Neural crest cell (in vitro differentiated cells): ENCODE measurements at places on chromosomes 16 and 17. TPM values are rescaled to one million over a fixed set of nuclear protein-coding genes. Genes with fewer than 3 reads are reported as not detected.

Gene KIAA0753
- 42.3 and 44.1 TPM in 2 replicates for total RNA-seq

Gene DHX38
- total RNA-seq: 84.0 and 86.0 TPM in 2 replicates

Gene CACNA1G
- 1.1 TPM in 2 replicates for total RNA-seq

Gene SLC5A10
- not detected in 2 replicates for total RNA-seq

Gene MNT
- 24.7 and 26.9 TPM in 2 replicates for total RNA-seq

Gene ACE
- 0.42 and 0.61 TPM in 2 replicates for total RNA-seq

Gene TNK1
- 0.21 and 0.43 TPM in 2 replicates for total RNA-seq

Gene SUPT6H
- 70.0 and 72.2 TPM in 2 replicates for total RNA-seq

Gene CCL2
- total RNA-seq: 3.5 and 3.9 TPM in 2 replicates

Gene FN3K
- total RNA-seq: 21.7 and 23.8 TPM in 2 replicates

Gene SCN4A
- total RNA-seq: 1.6 and 1.9 TPM in 2 replicates

DNA sequence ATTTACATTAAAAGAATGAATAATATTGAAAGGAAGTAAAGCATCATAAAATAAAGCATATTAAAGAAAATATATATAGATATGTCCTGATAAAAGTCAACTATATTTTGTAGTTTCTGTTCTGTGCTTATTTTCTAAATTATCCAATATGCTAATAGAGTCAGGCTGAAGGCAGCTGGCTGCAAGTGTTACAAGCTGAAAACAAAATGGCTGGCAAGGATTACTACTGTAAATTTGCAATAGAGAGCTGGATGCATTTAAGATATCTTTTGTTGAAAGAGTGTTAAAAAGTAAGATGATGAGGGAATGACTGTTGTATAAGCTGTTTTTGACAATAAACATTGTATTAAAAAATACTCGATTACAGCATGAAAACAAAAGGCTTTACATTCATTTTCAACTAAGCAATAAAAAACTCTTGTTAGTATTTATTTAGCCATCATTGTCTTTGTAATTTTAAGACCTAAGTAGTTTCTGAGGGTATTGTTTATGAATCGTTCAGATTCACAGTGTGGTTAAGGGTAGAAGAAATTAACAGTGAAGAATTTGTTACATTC is 76.3 kb downstream of the TANC2 start:
- no peak overlapping the region for H3K4me3 ChIP-seq
- no peaks in the 10 kb centered on the region for H3K36me3 ChIP-seq
- H3K4me1 ChIP-seq: peaks cover 3% of the 10 kb centered on the region
- H3K27me3 ChIP-seq: no peaks in the 10 kb centered on the region

DNA sequence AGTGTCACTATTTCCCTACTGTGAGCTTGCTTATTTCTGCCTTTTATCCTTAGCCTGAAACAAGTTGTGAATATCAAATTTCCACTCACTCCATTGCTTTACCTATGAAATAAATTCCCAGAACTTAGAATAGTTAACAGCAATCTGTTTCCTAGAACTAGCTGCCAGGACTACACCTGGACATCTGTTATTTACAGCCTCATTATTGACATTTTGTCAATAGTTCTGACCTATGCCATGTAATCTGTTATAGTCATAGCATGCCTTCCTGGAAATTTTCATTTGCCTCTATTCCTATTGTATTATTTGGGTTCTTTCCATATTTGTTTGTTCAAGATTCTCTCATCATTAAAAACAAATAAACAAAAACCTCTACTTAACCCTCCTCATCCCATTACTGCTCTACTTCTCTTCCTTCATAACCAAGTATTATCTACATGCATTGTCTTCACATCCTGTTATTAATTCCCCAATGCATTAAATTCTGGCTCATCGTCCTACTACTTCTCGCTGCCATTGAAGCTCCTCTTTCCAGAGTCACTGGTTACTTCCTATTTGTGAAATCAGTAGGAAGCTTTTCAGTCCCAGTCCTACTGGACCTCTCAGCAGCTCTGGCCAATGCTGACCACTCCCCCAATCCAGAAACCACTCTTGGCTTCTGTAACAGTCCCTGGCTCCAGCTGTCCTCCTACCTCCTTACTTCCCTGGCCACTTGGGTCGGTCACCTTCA is 55.3 kb downstream of the PIGL start:
- H3K36me3 ChIP-seq: peaks cover 15% of the 10 kb centered on the region
- no peaks in the 10 kb centered on the region for H3K4me1 ChIP-seq
- no peaks in the 10 kb centered on the region for H3K27me3 ChIP-seq
- no peak overlapping the region for H3K27ac ChIP-seq
- no peak overlapping the region for H3K4me3 ChIP-seq

GRCh38 chr17:7060165-7060891 is 16.4 kb upstream of the SLC16A11 start:
- H3K27me3 ChIP-seq: no peaks in the 10 kb centered on the region
- DNase-seq: no peak
- no peak overlapping the region for H3K4me3 ChIP-seq
- H3K27ac ChIP-seq: no peak overlapping the region
- H3K36me3 ChIP-seq: no peaks in the 10 kb centered on the region

DNA sequence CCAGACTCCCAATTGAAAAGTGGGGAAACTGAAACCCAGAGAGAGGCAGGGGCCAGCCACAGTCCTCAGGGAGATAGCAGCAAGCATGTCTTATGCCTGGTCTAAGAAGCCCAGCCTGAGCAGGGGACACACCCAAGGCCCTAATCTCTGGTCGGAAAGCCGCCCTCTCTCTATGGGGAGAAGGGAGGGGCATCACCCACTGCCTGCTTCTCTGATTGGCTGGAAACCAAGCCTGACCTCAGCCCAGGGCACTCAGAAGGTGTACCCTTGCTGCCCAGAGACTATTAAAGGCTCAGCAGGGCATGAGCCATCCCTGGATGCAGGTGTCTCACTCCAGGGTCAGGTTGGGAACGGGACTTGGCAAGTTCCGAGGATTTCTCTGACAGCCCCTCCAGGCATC is 5.7 kb upstream of the KRT13 start:
- H3K4me3 ChIP-seq: no peak overlapping the region
- no peak overlapping the region for H3K27ac ChIP-seq
- no peaks in the 10 kb centered on the region for H3K27me3 ChIP-seq
- peaks cover 6% of the 10 kb centered on the region for H3K4me1 ChIP-seq
- H3K36me3 ChIP-seq: no peaks in the 10 kb centered on the region

- peaks cover 17% of the 10 kb centered on the region for H3K36me3 ChIP-seq
- H3K27ac ChIP-seq: no peak overlapping the region
- peak overlapping the region; percentile 13 for H3K4me3 ChIP-seq
These were observed 229.6 kb upstream of the TNRC6C start for GRCh38 chr17:77728871-77729270.

DNA sequence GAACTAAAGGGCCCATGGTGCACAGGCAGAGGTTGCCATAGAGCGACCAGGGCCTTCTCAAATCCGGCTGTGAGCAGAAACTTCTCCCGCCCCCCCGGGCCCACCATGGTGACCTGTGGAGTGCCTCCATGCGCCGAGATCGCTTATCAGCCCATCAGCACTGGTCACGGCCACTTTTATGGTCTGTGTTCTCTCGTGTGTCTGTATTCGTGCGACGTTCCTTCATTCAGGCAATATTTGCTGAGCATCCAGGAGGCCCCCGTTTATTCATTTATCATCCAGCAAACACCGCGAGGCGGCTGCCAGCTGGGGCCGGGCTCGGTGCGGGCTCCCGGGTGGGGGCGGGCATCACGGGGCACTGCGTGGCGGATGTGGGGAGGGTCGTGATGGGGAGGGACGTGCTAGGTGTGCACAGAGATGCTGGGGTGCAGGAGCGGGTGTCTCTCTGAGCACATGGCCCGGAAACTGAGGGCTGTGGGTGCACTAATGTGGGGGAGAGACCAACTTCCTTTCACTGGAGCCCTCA is 88.0 kb upstream of the CBX4 start:
- H3K4me1 ChIP-seq: peaks cover 20% of the 10 kb centered on the region
- peaks cover under 1% of the 10 kb centered on the region for H3K36me3 ChIP-seq
- DNase-seq: no peak
- peaks cover 34% of the 10 kb centered on the region for H3K27me3 ChIP-seq
- H3K27ac ChIP-seq: no peak overlapping the region

DNA sequence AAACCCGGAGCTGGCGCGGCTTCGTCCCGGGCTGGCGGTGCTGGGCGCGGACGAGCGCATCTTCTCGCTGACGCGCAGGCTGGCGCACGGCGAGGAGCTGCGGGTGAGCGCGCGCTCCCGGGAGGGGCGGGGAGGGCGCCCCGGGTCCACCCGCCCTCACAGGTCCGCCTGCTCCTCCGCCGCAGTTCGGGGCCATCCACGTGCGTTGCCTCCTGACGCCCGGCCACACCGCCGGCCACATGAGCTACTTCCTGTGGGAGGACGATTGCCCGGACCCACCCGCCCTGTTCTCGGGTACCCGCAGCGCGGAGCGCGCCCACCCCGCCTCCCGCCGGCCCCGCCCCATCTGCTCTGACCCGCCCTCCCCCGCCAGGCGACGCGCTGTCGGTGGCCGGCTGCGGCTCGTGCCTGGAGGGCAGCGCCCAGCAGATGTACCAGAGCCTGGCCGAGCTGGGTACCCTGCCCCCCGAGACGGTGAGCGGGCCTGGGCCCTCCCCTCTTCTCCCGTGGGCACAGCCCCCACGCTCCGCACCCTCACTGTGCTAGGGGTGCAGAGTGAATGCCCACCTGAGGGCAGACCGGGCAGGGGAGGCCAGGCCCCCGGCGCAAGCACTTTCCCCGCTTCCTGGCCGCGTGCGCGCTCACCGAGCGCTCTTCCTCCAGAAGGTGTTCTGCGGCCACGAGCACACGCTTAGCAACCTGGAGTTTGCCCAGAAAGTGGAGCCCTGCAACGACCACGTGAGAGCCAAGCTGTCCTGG is 1.4 kb downstream of the HAGHL start:
- H3K4me1 ChIP-seq: no peaks in the 10 kb centered on the region
- H3K36me3 ChIP-seq: no peaks in the 10 kb centered on the region
- no peak for DNase-seq
- no peak overlapping the region for H3K27ac ChIP-seq
- H3K4me3 ChIP-seq: peak overlapping the region; percentile 59

DNA sequence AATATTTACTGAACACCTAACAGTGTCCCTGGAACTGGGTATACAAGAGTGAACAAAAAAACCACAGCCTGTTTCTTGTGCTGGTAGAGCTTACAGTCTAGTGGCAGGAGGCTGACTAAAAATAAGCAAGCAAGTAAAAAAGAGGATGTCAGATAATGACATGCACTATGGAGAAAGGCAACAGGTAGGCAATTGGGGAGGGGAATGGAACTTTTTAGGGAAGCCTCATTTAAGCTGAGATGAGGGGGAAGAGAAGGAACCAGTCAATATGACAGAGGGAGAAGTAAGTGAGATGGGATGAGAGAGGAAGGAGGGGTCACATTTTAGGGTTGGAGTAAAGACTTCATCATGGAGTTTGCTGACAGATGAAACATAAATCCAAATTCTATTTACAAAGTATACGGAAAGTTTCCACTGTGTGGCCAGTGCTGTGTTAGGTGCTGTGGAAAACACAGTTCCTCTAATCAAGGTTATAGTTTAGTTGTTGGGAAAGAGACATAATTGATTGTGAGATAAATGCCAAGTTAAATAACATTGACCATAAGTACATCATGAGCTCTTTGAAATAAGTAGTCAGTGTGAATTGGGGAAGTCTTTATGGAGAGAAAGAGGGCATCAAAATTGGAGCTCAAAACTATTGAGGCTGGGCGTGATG is 251.4 kb downstream of the FTO start:
- no peaks in the 10 kb centered on the region for H3K27me3 ChIP-seq
- DNase-seq: no peak
- peaks cover 5% of the 10 kb centered on the region for H3K4me1 ChIP-seq
- no peak overlapping the region for H3K4me3 ChIP-seq

GRCh38 chr16:71467810-71468209 is 5.8 kb upstream of the ZNF23 start:
- H3K36me3 ChIP-seq: no peaks in the 10 kb centered on the region
- H3K4me3 ChIP-seq: no peak overlapping the region
- H3K27ac ChIP-seq: no peak overlapping the region
- DNase-seq: peak; percentile 36
- no peaks in the 10 kb centered on the region for H3K27me3 ChIP-seq

DNA sequence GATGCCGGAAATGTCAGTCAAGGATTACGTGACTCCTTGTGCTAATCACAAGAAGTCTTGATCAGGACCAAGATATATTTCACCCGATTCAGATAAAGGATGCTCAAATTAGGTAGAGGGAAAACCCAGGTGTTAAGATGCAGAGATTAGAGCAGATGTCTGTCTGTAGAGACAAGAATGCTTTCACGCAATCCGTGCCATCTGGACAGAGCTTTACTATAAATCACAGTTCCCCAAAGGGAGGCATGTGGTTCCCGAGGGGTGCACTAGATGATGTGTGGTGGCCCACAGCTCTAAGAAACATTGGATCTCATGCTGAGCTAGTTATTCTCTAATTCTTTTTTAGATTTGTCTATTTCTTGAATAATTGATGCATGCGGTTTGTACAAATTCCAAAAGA is 9.8 kb upstream of the MAP3K14 start:
- DNase-seq: no peak
- H3K27ac ChIP-seq: no peak overlapping the region
- H3K4me1 ChIP-seq: no peaks in the 10 kb centered on the region
- H3K36me3 ChIP-seq: no peaks in the 10 kb centered on the region
- H3K27me3 ChIP-seq: no peaks in the 10 kb centered on the region

DNA sequence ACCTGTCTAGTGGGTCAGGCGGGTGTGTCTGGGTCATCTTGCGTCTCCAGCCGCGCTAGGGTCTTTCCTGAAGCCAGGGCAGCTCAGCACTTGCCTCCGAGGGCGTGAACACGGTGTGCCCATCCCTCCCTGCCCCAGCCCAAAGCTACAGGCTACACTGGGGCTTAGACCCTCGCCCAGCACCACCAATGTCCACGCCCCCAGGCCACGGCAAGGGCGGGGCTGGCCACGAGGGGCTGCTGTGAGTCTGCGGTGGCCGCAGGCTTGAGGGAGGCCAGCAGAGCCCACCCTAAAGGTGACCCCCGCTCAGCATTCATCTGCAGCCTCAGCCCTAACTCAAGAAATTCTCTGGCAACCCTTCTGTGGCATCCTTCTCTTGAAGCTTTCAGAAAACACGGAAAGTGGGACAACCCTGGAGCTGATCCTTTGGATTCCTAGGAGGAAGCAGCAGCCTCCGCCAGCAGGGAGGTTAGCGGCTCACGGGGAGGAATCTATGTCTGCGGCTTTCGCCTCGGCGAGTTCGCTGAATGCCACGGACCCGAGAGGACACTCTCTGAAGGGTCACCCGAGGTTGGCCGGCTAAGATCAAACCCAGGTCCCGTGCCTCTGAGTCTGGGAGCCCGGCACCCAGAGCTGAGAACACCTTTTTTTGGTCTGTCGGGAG is 41.7 kb downstream of the TIMM22 start:
- H3K36me3 ChIP-seq: peaks cover 10% of the 10 kb centered on the region
- peaks cover 30% of the 10 kb centered on the region for H3K4me1 ChIP-seq
- DNase-seq: no peak

DNA sequence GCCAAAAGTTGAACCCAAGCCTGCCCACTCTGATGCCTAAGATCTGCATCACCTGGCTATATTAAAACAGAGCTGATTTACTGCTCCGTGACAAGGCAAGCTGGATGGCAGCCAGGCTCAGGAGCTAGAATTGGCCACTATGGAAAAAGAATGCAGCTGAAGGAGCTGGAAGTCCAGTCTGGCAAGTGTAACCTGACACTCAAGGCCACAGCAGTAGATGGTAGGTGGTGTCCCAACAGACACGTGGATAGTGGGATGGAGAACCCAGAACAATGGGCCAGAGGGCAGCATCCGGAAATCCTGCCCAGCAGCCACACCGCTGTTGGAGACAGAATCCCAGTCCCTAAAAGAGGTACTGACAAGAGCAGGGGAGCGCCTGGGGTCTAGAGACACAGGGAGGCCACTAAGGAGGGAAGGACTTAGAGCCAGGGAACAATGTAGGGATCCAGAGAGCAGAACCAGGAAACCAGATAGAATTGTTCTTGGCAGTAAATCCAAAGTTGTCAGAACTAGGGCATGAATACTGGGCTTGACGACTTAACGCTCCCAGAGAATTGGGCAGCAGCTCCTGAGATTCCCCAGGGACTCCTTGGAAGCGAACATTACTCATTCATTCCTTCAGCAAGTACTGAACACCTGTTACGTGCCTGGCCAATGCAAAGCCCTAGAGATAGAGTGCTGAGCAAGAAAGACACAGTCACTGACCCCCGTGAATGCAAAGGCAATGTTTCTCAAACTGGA is 85.7 kb downstream of the CDYL2 start:
- no peaks in the 10 kb centered on the region for H3K36me3 ChIP-seq
- H3K4me1 ChIP-seq: no peaks in the 10 kb centered on the region
- no peak overlapping the region for H3K27ac ChIP-seq
